Colonic mucosa (tissue), 4 donors: ENCODE measurements at places on chromosomes 6 and 20. TPM values are rescaled to one million over a fixed set of nuclear protein-coding genes. Genes with fewer than 3 reads are reported as not detected.

KCNK17 gene
- not detected for total RNA-seq

ULBP1 gene
- total RNA-seq = not detected

SYCP2L gene
- 0.11 TPM for total RNA-seq

OR2H1 gene
- not detected for total RNA-seq

- H3K4me1 ChIP-seq = peaks cover 3% of the 10 kb centered on the region
- no peaks in the 10 kb centered on the region for H3K27me3 ChIP-seq
- H3K36me3 ChIP-seq = no peaks in the 10 kb centered on the region
- H3K4me3 ChIP-seq = no peak overlapping the region
- no peak overlapping the region for H3K27ac ChIP-seq
Measured at GRCh38 chr6:6239598-6240581, 80.6 kb downstream of the F13A1 start.

- peak; percentile 31 for DNase-seq
- no peak overlapping the region for H3K4me3 ChIP-seq
- no peaks in the 10 kb centered on the region for H3K36me3 ChIP-seq
Measured at GRCh38 chr20:42082611-42083010, 464.4 kb upstream of the CHD6 start.

GRCh38 chr6:168865-169455, 123.3 kb upstream of the DUSP22 start:
- no peaks in the 10 kb centered on the region for H3K36me3 ChIP-seq
- no peaks in the 10 kb centered on the region for H3K4me1 ChIP-seq
- H3K4me3 ChIP-seq = no peak overlapping the region
- no peak for DNase-seq

- no peak overlapping the region for H3K4me3 ChIP-seq
- no peaks in the 10 kb centered on the region for H3K27me3 ChIP-seq
- no peaks in the 10 kb centered on the region for H3K36me3 ChIP-seq
- no peak overlapping the region for H3K27ac ChIP-seq
- DNase-seq = no peak
- H3K4me1 ChIP-seq = no peaks in the 10 kb centered on the region
Measured at GRCh38 chr6:122649701-122650100, 39.5 kb downstream of the PKIB start.

GRCh38 chr6:142714951-142715785, 229.8 kb downstream of the HIVEP2 start:
- H3K4me3 ChIP-seq = no peak overlapping the region
- no peaks in the 10 kb centered on the region for H3K36me3 ChIP-seq
- no peak for DNase-seq
- H3K4me1 ChIP-seq = no peaks in the 10 kb centered on the region
- no peak overlapping the region for H3K27ac ChIP-seq

GRCh38 chr20:53547664-53548239, 45.9 kb downstream of the ZNF217 start:
- DNase-seq = peak; percentile 46
- no peaks in the 10 kb centered on the region for H3K27me3 ChIP-seq
- H3K36me3 ChIP-seq = no peaks in the 10 kb centered on the region
- H3K4me1 ChIP-seq = no peaks in the 10 kb centered on the region
- no peak overlapping the region for H3K4me3 ChIP-seq

- H3K27me3 ChIP-seq = peaks cover 25% of the 10 kb centered on the region
- H3K4me1 ChIP-seq = no peaks in the 10 kb centered on the region
- no peak for DNase-seq
- H3K36me3 ChIP-seq = no peaks in the 10 kb centered on the region
- H3K4me3 ChIP-seq = no peak overlapping the region
Measured at GRCh38 chr20:63024573-63025392, 18.0 kb upstream of the BHLHE23 start.

DNA sequence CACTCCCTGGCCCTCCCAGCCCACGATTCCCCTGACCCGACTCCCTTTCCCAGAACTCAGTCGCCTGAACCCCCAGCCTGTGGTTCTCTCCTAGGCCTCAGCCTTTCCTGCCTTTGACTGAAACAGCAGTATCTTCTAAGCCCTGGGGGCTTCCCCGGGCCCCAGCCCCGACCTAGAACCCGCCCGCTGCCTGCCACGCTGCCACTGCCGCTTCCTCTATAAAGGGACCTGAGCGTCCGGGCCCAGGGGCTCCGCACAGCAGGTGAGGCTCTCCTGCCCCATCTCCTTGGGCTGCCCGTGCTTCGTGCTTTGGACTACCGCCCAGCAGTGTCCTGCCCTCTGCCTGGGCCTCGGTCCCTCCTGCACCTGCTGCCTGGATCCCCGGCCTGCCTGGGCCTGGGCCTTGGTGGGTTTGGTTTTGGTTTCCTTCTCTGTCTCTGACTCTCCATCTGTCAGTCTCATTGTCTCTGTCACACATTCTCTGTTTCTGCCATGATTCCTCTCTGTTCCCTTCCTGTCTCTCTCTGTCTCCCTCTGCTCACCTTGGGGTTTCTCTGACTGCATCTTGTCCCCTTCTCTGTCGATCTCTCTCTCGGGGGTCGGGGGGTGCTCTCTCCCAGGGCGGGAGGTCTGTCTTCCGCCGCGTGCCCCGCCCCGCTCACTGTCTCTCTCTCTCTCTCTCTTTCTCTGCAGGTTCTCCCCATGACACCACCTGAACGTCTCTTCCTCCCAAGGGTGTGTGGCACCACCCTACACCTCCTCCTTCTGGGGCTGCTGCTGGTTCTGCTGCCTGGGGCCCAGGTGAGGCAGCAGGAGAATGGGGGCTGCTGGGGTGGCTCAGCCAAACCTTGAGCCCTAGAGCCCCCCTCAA, at the start of gene LTA:
LTA (plus strand) TSS at position 249 of the 871 bp plus-strand sequence; CDS start at position 703, 454 bp downstream.
- DNase-seq = no peak

DNA sequence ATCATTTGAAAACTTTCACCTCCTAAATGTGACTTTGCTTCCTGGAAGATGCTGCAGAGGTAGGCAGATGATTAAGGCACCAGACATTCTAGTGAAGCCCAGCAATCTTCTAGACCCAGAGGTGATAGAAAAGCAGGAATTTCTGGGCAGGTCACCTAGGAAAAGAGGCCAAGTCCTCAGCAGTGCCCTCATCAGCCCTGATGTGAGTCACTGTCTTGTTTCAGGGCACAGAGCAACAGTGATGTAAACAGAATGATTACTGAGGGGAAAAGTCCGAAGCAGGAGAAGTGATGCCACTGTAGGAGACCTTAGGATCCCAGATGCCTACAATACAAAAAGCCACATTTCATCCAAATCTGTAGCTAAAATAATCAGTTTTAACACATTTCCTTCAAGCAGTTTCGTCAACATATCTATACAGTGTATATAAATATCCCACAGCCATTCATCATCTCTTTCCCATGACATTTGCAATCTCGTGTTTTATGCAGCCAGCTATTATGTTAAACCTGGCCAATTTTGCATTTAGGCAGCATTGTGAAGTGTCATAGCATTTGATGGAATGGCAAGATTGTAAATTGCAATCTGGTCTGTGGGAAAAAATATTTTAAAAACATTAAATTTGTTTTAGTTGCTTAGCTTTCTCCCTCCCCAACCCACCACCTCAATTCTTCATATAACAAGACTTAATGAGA, 401.2 kb upstream of the RNF217 start:
- H3K27ac ChIP-seq = no peak overlapping the region
- no peaks in the 10 kb centered on the region for H3K4me1 ChIP-seq
- H3K27me3 ChIP-seq = no peaks in the 10 kb centered on the region
- no peak for DNase-seq

DNA sequence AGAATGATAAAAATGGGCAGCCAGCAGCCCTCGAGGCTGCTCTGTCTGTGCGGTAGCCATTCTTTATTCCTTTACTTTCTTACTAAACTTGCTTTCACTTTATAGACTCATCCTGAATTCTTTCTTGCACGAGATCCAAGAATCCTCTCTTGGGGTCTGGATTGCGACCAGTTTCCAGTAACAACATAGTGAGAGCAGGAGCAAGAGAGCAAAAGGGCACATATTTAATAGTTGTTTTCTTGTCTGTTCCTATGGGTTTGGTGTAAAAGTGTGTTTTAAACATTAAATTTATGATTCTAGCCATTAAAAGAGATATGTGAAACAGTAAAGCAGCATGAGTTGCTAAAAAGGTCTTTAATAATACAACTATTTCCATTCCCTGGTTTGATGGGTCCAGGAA, 78.8 kb upstream of the OPRM1 start:
- H3K27ac ChIP-seq = no peak overlapping the region
- no peak for DNase-seq
- H3K36me3 ChIP-seq = no peaks in the 10 kb centered on the region
- H3K4me1 ChIP-seq = no peaks in the 10 kb centered on the region
